ENCODE measurements at places on chromosomes 5 and 9.

- no peak for DNase-seq
These were observed 14.1 kb upstream of the OR2S2 start for GRCh38 chr9:35972093-35972492.

GRCh38 chr5:128626536-128627090 is 88.6 kb upstream of the FBN2 start:
- no peak for DNase-seq

- DNase-seq = no peak
These were observed 5.1 kb upstream of the RALGDS start for GRCh38 chr9:133125941-133126696.

- DNase-seq = no peak
These were observed 10.4 kb upstream of the SLC34A1 start for GRCh38 chr5:177373806-177374205.

DNA sequence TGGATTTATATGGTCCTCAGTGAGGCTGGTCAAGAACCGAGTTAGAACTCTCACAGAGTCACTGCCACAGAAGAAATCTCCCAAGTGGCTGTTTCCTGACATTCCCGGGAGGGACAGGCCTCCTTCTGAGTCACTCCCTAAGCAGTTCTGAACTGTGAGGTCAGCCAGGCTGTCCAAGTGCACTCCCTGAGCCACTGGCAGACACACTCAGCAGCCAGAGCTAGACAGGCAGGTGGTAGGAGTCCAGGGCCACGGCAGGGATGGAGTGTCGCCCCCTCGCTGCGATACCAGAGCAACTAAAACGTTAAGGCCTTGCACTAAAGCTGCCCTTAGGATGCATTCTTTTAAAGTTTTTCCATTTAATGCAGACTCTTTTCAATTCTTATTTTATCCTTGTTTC is 3.4 kb downstream of the IL4 start:
- DNase-seq = no peak

- DNase-seq = no peak
These were observed 128.8 kb upstream of the RAD23B start for GRCh38 chr9:107154291-107154690.

DNA sequence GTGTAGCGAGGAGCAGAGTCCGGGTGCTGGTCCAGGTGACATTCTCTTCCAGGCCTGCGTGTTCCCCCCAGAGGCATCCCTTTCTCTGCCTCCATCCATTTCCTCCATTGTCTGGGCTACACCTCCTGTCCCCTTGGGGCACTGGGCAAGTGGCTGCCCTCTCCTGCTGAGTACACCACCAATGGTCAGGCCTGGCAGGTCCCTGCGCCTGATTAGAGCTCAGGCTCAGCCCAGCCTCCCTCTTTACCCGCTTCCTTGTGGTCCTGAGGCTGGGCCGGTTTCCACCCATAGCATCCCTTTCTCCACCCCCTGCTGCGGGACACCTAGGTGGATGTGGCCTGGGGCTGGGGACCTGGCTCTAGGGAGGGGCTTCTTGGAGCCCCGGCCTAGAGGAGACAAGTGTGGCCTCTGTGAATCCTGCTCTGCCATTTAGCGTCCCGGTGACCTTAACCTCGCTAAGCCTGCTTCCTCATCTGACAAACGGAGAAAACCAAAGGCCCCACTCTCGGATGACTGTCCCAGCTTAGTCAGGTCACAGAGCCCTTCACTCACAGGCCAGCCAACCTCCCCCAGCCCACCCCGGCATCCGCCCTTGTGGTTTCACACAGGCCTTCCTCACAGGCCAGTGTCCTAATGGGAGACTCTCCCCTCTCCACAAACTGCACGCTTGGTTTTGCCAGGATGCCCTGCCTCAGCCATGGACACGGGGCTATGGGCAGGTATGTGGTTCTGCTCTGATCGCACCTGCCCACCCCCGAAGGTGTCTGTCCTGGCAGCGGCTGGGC is 12.9 kb downstream of the DOLPP1 start:
- no peak for DNase-seq

DNA sequence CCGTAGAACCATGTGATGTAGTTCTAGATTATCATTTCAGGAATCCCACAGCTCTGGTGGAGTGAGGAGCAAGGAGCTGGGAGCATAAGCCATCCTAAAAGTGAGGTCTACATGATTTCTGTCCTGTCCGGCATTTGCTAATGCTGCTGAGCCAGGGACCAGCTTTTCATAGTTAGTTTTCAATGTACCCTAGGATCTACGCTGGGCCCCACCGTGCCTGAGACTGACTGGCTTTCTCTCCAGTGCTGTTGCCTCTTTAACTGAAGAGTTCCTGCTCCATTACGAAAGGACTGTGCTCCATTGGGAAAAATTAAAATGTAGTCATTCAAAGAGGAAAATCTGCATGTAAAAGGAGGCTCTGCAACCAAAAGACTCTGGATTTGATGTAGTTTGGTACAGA is 634.8 kb downstream of the DMRTA1 start:
- DNase-seq = no peak

- DNase-seq = no peak
These were observed 98.1 kb downstream of the MARCHF11 start for GRCh38 chr5:16081376-16081955.

- no peak for DNase-seq
These were observed 59.0 kb downstream of the USP20 start for GRCh38 chr9:129894120-129894823.

GRCh38 chr5:97495301-97495700 is 312.3 kb upstream of the RIOK2 start:
- DNase-seq = no peak

GRCh38 chr5:58761407-58761806 is 178.5 kb downstream of the RAB3C start:
- DNase-seq = no peak

- DNase-seq = no peak
These were observed 140.3 kb upstream of the FER start for GRCh38 chr5:108607421-108607820.

GRCh38 chr9:131039129-131039954 is 30.4 kb downstream of the LAMC3 start:
- no peak for DNase-seq

DNA sequence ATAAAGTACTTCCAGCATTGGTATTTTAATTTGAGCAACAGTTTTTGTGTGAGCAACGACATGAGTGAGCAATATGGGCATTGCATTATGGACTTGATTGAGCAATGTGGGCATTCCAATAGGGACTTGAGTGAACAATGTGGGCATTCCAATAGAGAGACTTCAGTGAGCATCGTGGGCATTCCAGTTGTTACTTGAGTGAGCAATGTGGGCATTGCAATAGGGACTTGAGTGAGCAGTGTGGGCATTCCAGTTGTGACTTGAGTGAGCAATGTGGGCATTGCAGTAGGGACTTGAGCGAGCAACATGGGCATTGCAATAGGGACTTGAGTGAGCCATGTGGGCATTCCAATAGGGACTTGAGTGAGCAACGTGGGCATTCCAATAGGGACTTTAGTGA is 52.2 kb downstream of the ZCCHC7 start:
- no peak for DNase-seq

DNA sequence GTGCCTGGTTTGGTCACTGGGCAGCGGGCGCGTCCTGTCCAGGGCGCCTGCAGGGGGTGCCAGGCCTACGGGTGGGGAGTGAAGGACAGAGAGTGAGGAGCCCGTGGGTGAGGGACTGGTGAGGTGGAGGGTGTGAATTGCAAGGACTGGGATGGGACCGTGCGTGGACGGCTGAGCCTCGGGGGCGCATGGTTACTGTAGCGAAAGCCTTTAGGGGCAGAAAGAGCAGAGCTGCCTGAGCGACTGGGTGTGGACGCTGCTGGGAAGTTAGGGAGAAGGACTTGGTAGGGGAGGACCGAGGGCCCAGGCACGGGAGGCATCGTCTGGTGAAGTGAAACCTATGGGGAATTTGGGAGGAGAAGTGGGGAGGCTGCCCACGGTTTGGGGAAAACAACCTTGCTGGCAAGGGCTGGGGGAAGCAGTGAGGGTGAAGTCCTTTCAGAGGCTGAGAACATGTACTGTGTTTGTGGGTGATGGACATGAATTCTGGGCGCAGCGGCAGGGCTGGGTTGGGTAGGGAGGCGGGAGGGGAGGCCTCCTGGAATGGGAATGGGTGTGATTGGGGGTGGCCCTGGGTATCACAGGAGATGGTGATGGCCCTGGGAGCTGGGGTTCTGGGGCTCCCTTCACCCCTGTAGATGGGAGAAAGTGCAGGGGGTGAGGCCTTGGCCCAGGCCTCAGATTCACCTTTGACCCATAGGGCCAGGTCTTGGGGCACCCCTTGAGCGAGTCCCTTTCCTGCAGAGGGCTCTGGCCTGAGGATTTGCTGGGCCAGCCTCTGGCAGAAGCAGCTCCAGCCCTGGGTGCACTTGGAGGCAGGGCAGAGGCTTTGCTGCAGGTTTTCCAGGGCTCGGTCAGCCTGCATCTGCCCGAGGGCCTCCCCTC is 1.7 kb upstream of the TOR4A start:
- no peak for DNase-seq

- no peak for DNase-seq
These were observed 15.6 kb upstream of the ACSL6 start for GRCh38 chr5:132027027-132027426.

GRCh38 chr5:122078116-122079110 is at the start of gene LOX:
Gene LOX, minus strand, starts transcription at chr5:122078259. Its CDS starts 274 bp downstream, at chr5:122077985.
- DNase-seq = no peak

DNA sequence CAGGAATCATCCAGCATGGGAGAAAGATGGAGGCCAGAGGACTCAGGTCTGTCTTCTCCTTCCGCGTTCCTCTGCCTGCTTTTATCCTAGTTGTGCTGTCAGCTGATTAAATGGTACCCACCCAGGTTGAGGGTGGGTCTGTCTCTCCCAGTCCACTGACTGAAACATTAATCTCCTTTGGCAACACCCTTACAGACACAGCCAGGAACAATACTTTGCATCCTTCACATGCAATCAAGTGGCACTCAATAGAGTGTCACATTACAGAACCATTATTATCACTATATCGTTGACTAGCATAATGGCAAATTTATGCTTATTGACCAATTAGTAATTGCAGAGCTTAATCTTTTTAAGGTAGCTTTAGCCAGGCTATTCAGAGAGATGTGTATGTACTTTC is 64.8 kb downstream of the UNC13B start:
- no peak for DNase-seq

- DNase-seq = no peak
These were observed 6.2 kb downstream of the MYORG start for GRCh38 chr9:34370335-34370969.

DNA sequence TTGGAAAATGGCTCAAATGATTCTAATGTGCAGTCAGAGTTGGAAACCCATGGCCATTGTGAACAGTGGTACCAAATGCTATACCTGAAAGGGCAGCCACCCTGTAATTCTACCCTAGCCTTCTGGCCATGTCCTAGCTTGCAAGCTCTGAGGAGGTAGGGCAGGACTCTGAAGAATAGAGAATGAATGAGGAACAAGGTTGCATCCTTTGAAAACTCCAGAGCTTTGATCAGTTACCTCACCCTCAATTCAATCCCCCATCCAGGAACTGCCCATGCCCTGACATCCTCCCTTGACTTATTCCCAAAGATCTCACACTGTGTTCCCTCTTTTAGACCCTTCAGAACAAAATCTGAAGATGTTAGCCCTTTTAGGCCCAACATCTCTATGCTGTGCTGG is 17.8 kb upstream of the ERMP1 start:
- no peak for DNase-seq

- DNase-seq = no peak
These were observed 6.1 kb upstream of the ANGPTL2 start for GRCh38 chr9:127128341-127129072.

DNA sequence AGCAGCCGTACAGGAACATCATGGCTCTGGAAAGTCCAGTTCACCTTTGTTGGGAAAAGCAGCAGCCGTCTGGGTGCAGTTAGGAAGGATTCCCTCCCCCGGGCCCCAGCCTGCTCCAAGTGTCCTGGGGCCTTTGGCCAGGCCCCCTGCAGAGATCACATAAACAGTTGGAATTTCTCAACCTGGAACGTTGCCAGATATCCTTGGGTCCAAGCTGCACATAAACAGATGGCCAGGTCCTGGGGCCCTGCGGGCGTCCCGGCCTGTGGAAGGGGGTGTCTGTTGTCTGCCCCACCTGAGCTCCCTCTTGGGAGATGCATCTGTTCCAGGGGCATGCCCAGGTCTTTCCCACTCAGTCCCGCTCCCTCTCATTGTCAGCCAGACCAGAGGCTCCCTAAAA is 92.7 kb downstream of the COL5A1 start:
- no peak for DNase-seq

DNA sequence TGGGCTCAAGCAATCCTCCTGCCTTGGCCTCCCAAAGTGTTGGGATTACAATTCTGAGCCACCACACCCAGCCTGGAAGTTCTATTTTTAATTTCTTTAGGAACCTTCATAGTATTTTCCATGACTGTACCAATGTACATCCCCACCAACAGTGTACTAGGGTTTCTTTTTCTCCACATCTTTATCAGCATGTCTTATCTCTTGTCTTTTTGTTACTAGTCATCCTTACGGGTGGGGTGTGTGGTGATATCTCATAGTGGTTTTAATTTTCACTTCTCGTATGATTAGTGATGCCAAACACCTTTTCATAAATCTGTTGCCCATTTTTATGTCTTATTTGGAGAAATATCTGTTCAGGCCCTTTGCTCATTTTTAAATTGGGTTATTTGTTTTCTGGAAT is 123.0 kb upstream of the MEF2C start:
- no peak for DNase-seq

GRCh38 chr9:133207540-133208170 is 1.4 kb downstream of the OBP2B start:
- no peak for DNase-seq

- no peak for DNase-seq
These were observed 17.9 kb downstream of the ANXA6 start for GRCh38 chr5:151139646-151140045.

- no peak for DNase-seq
These were observed 18.8 kb downstream of the GLE1 start for GRCh38 chr9:128523199-128523925.

DNA sequence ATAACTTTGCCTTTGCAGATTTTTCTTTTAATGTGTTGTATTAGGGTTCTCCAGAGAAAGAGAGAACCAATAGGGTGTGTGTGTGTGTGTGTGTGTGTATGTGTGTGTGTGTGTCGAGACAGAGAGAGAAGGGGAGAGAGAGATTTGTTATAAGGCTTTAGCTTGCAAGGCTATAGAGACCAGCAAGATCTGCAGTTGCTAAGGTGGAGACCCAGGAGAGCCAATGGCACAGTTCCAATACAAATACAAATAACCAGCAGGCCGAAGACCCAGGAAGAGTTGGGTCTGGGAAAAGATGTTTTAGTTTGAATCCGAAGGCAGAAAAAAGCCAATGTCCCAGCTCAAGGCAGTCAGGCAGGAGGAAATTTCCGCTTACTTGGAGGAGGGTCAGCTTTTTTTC is 23.0 kb downstream of the TMOD1 start:
- no peak for DNase-seq

DNA sequence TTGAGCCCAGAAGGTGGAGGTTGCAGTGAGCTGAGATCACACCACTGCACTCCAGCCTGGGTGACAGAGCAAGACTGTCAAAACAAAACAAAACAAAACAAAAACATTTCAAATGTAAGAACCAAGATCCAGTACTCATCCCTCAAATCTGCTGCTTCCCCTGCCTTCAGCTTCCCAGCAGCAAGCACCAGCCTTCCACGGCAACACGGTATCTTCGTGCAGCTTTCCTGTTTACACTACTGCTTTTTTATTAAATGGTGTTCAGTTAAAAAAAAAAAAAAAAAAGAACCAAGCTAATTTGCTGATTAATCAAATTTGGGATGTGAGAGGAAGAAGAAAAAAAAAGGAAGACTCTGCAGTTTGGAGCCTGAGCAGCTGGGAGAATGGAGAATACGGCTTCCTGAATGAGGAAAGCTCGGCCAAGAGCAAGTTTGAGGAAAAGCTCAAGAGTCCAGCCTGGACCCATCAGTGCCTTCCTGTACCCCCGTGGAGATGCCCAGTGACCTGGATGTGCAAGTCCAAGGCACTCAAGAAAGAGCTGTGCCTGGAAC is 28.0 kb upstream of the SLC2A8 start:
- no peak for DNase-seq

GRCh38 chr5:74356009-74356695 is 284.4 kb downstream of the ENC1 start:
- no peak for DNase-seq

All from stimulated activated CD8-positive, alpha-beta memory T cell treated with anti-CD3 and anti-CD28 coated beads, Interleukin-4, amount 100 ng/mL, for 4 hours (primary cell).